ENCODE measurements at places on chromosomes 6 and 20.

- DNase-seq: no peak
These were observed 16.7 kb upstream of the TLDC2 start for GRCh38 chr20:36859282-36859555.

- DNase-seq: no peak
These were observed 226.5 kb downstream of the BTBD9 start for GRCh38 chr6:38413102-38413800.

GRCh38 chr6:33808641-33809180 lies 4.9 kb upstream of the MLN start:
- DNase-seq: no peak

- DNase-seq: no peak
These were observed 77.3 kb downstream of the ECT2L start for GRCh38 chr6:138873191-138873590.

DNA sequence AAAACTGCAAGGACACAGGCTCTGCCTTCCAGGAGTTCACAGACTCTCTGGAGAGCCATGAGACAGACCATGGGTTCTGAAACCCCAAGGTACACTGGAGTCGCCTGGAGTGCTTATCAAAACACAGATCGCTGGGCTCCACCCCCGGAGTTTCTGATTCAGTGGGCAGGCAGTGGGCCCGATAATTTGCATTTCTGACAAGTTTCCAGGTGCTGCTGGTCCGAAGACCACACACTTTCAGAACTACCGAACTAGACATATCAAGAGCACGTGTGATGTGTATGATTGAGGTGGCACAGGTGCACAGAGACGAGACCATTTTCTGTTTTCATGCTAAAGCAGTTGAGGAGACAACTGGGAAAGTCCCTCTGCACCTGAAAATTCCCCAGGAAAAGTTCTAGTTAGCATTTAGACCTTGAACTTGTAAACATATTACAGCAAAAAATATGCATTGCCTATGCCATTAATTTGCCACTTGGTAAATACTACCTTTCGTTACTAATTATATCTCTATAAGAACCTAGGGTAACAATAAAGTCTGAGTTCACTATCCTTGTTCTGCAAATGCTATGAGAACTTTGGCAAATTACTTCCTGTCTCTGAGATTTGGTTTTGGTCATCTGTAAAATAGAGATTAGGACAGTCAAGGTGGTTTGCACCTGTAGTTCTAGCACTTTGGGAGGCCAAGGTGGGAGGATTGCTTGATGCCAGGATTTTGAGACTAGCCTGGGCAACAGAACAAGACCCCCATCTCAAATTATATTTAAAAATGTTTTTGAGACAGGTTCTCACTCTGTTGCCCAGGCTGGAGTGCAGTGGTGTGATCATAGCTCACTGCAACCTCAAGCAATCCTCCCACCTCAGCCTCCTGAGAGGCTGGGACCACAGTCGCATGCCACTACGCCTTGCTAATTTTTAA lies 14.3 kb upstream of the PIM1 start:
- DNase-seq: no peak

GRCh38 chr20:61500791-61501321 lies 248.8 kb downstream of the CDH4 start:
- no peak for DNase-seq

GRCh38 chr20:44153636-44154043 lies 33.3 kb downstream of the JPH2 start:
- DNase-seq: no peak
